ENCODE measurements at places on chromosomes 2 and 18.

DNA sequence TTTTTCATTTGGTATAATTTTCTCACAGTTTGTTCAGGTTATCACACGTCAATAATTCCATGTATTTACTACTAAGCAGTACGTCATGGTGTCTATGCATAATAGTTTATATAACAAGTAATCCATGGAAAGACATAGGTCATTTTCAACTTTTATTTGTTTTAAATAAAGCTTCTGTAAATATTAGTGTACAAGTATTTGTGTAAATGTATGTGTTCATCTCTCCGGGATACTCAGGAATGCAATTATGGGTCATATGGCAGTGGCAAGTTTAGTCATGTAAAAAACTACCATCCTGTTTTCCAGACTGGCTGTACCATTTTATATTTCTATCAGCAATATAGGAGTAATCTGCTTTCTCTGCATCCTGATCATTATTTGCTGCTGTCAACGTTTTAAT is 231.1 kb upstream of the ZNF804A start:
- DNase-seq, result no peak

DNA sequence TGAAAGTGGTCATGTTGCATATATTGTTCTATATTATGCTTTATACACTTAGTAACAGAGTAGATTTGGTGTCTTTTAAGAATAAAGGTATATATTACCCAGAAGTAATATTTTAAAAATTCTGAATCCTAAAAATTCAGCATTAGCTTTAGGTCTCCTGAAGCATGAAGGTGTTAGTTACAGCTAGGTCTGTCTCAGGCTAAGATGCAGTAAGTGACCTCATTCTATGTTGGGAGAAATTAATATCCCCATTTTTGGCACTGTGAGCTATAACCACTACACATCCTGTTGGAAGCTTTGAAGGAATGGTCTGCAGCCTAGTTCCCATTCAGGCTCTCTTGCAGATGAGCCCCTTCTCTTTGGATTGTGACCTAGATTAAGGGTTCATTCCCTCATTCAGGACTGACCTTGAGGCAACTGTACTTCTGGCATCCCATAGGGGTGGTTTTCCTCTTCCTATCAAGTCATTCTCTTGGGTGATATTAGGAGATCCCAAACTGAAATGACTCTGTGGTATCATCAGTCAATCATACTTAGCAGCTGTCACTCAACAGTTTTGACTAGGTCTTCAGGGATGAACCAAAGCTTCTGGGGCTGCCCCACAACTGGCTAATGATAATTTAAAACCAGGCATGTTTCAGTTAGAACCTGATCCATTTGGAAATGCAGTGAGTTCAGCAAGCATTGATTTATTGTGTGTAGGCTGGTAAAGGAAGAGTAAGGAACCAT is 117.7 kb downstream of the GPD2 start:
- no peak for DNase-seq

DNA sequence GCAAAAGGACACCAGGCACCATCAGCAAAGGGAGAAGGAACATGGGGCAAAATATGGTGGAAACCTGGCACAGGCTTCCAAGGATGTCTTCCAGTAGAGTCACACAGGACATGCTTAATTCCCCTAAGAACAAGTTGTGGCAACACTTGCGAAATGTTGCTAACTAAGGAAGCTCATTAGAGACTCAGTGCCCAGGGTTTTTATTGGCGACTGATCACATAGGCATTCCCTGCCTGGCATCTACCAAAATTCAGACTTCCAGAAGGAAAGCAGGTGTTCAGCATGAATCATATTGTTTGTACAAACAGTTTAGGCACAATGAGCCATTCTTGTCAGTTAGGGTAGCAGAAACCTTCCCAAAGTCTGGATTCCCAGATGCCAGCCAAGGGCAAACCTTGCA is 25.7 kb downstream of the SLC4A1AP start:
- DNase-seq, result no peak

GRCh38 chr2:9170458-9171130 is 36.0 kb upstream of the ASAP2 start:
- no peak for DNase-seq

DNA sequence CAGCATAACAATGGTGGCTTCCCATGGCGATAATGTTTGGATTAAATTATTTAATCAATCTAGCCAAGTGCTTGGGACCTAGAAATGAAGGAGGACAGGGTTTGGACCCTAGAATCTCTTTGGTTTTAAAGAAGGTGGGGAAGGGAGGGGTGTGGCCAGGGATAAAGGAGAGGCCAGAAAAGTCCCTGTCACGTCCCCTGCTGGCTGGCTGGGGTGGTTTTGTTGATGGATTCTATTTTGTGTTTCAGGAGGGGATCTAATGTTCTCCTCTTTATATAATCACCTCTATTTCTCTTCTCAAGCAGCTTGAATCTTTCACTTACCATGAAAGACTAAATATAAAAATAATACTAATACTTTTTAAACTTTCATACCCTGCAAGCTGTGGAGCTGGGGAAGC is 52.6 kb upstream of the GALR1 start:
- DNase-seq, result no peak

DNA sequence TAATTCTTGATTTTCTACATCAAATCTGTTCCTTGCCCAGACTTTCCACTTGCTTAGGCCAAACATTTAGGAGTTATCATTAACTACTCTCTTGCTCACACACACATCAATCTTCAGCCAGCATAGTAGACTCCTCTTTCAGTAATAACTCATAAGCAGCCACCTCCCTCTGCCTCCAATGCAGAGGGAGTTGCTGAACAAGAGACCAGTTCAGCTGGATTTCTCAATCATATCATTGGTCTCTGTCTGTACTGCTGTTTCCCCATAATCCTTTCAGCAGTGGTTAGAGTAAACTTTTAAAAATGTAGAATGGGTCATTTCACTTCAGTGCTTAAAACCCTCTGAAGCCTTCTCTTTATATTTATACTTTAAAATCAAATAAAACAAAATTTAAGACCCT is 112.9 kb downstream of the SLC39A10 start:
- DNase-seq, result no peak

- DNase-seq, result no peak
These were observed 110.6 kb downstream of the TMEM182 start for GRCh38 chr2:102872388-102872787.

DNA sequence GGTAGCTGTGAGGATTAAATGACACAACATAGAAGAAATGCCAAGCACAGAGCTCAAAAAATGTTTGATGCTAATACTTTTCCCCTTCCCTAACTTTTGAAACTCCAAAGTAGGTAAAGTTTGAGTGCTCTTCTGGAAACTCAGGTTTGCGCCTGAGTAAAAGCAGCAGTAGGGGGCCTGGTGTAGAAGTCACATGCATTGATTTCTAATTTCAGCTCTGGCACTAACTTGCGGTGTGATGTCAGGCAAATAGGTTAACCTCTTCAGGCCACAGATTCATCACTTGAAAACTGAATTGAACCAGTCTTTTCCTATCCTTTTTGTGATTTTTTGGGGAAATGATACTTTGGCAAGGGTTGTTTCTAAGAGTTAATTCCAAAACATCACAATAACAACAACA is 27.2 kb downstream of the LHCGR start:
- no peak for DNase-seq

Measured in HEK293T (cell line).